ENCODE measurements at places on chromosomes 2 and 18. TPM values are rescaled to one million over a fixed set of nuclear protein-coding genes. Genes with fewer than 3 reads are reported as not detected.

Gene BCL2
- 113 TPM for total RNA-seq

Gene G6PC2
- not detected for total RNA-seq

Gene KLHL41
- total RNA-seq: 0.35 TPM

Gene ERLEC1
- total RNA-seq: 18.2 TPM

Gene PLCL1
- total RNA-seq: 15.3 TPM

Gene CIB4
- total RNA-seq: not detected

Gene CFAP210
- 0.96 TPM for total RNA-seq

Gene TMX3
- total RNA-seq: 54.0 TPM

Gene ITPRIPL1
- 3.9 TPM for total RNA-seq

Gene TAF1B
- total RNA-seq: 9.2 TPM

Gene ESCO1
- 32.6 TPM for total RNA-seq

Gene ARHGEF33
- total RNA-seq: not detected

Gene ITM2C
- total RNA-seq: 21.9 TPM

Gene SP140L
- total RNA-seq: 81.0 TPM

Gene MC5R
- not detected for total RNA-seq

Gene PTPRN
- total RNA-seq: 0.63 TPM

Gene RBBP8
- 5.8 TPM for total RNA-seq

Gene DUSP2
- total RNA-seq: 437 TPM

Gene MYL12B
- 216 TPM for total RNA-seq

Gene SPATA3
- not detected for total RNA-seq

Gene KCNIP3
- total RNA-seq: not detected

Gene SATB2
- total RNA-seq: 0.15 TPM

Gene GKN2
- not detected for total RNA-seq

GRCh38 chr2:38572167-38572566 is 30.6 kb downstream of the HNRNPLL start:
- no peak for DNase-seq

- DNase-seq: no peak
Observed at GRCh38 chr2:226909126-226909525, 73.3 kb downstream of the RHBDD1 start.

DNA sequence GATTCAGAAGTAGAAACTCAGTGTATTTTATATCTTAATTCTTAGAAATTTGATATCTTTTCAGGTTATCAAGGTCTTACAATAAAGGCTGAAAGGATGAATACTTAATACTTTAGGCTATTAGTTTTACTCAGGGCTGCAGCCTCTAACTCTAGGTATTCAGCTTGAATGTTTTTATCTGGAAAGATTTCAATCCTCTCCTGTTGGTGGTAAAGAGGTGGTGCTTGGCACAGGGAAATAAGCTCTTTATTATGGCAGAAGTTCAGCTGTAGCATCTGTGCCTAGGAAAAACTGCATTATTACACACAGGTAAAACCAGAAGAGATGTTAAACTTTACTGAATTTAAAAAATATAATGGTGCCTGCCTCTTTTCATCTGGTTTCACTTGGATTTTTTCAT is 11.1 kb downstream of the ACVR2A start:
- no peak for DNase-seq

DNA sequence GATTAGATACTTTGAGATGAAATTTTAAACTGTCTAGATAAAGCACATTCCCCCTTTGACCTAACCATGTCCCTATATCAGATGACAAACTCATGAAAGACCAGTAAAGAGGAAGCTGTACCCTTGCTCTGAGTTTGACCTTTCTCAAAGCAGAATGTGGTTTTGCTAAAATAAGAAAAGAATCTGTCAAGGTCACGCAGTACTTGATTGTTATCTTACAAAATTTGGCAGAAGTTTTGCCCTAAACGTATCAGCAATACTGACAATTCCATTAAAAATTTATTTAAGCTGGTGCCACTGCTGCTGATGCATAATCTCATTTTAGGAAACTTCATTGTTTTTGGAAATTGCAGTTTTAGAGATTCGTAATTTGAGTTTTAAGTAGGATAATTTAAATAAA is 31.2 kb upstream of the GALM start:
- DNase-seq: no peak

DNA sequence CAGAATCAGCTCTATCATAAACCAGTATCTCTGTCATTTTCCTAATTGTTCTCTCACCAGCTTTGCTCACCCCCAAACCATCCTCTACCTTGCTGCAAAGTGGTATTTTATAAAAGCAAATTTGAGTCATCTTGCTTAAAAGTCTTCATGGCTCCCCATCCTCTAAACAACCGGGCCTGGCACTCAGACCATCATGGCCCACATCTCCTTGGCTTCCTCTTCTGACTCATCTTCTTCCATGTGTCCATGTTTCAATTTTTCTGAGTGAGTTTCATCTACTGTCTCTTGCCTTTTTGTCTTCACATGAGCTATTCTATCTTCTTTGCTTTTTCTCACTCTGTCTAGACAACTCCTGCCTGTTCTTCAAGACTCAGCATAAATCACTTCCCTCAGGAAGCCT is 58.6 kb downstream of the LHCGR start:
- DNase-seq: no peak

- DNase-seq: no peak
Observed at GRCh38 chr2:241796610-241797138, 12.3 kb upstream of the NEU4 start.

DNA sequence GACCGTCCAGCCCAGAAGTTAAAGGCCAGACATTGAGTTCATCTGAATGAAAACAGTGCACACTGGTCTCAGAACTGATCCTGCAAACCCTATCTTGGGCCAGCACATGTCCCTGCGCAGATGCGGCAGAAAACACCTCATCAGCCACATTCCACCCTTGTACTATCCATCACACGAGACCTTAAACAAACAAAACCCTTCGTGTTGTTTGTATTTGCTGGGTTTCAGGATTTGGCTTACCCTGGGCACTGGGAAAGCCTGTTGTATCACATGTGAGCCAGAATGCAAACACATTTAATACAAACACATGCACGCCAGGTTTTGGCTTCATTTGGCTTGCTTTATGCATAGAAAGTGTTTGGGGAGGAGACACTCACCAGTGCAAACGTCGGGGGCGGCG is 12.5 kb downstream of the WIPF1 start:
- DNase-seq: no peak

GRCh38 chr2:147758821-147759220 is 86.0 kb upstream of the ACVR2A start:
- DNase-seq: no peak

DNA sequence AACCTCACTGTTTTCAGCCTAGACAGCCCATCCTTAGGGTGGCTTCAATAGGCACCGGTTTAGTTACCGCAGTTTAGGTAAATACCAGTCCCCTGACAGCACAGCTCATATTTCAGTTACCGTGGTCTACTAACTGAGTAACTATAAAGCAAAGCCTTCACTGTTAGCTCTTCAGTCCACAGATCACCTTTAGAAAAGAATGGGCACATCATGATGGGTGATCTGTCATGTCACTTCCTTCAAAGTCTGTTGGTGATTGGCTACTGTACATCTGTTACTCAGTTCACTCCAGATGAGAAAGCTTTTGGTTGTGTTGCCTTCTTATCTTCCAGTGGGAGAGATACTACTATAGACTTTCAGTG is 21.0 kb downstream of the SLC20A1 start:
- DNase-seq: no peak

DNA sequence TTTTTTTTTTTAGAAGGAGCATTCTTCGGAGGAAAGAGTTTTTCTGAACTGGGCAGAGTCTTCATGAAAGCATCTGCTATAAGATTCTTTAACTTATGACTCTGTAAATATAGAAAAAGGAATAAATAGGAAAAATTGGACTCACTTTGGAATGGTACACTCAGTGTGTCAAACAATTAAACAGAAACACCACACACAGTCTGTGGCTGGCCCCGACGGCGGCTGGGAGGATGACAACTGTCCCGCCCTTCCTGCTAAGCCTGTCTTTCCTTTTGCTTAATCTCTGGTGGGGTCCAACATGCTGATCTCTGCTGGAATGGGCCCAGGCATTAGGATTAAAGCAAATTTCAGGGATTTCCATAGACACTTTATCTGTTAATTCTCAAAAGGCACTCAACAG is 12.5 kb upstream of the RAB31 start:
- DNase-seq: no peak

GRCh38 chr2:43714164-43714563 is 37.9 kb upstream of the C1GALT1C1L start:
- DNase-seq: no peak

- no peak for DNase-seq
Observed at GRCh38 chr2:64008434-64009009, 10.7 kb downstream of the VPS54 start.

GRCh38 chr2:23651187-23652080 is 266.5 kb downstream of the KLHL29 start:
- no peak for DNase-seq

GRCh38 chr2:128458505-128458904 is 139.8 kb upstream of the HS6ST1 start:
- no peak for DNase-seq

DNA sequence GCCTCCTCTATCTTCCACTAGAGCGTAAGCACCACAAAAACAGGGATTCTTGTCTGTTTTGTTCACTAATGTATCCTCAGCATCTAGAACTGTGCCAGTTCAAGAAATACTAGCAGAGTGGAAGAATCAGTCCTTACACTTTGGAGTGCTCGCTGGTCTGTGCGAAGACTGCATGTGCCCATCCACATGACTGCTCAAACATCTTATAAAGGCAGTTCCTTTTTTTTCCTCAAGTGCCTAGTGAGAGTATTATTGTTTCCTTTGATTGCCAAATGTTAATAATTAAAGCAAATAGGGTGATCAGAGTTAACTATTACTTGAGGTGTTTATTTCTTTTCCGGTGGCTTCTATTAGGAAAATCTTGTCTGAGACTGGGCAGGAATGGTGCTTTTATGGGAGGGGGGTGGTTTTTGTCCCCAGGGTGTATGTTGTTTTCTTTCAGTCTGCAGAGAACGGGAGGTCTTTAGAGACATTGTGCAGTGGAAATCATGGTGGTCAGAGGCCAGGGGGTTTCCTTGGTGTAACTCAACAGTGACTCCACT is 45.6 kb upstream of the ITGB6 start:
- no peak for DNase-seq

DNA sequence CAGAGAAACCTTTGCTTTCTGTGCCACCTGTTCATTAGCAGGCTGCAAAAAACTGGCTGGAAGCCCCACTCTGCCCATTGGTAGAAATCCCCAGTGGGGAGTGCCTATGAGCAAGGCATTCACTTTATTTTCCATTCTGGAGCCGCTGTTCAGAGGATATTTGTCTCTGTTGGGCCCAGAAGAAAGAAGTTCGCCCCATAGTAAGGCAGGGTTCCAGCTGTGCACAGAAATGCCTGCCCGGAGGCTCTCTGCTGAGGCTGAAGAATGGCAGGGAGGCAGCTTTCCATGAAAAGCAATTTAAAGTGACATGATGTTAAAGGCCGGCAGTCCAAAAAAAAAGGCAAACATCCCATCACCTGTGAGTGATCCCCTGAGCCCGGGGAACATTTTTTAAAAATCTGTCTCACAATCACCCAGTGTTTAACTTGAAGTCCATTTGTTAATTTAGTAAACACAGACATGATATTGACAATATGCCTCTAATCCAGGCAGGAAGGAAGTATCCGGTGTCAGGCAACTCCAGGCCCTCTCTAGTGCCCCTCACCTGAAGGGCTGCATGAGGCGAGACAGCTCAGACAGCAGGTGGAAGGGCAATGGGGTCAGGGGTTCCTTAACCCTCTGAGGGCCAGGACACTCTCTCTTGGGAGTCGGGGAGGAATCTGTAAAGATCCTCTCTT is 265.1 kb upstream of the SIX2 start:
- no peak for DNase-seq

DNA sequence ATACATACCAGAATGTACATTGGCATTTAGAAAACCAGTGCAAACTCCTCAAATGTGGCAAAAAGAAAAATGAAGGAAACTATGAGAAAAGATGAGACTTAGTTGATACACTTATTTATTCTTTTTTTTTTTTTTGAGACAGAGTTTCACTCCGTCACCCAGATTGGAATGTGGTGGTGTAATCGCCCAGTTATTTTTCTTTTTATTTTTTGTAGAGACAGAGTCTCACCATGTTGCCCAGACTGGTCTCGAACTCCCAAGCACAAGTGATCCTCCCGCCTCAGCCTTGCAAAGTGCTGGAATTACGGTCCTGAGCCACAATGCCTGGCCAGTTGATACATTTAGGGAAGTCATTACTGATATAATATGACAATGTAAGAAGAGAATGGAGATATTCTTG is 274.2 kb upstream of the LRATD1 start:
- no peak for DNase-seq

- DNase-seq: no peak
Observed at GRCh38 chr18:48766026-48766425, 184.7 kb downstream of the SMAD7 start.

DNA sequence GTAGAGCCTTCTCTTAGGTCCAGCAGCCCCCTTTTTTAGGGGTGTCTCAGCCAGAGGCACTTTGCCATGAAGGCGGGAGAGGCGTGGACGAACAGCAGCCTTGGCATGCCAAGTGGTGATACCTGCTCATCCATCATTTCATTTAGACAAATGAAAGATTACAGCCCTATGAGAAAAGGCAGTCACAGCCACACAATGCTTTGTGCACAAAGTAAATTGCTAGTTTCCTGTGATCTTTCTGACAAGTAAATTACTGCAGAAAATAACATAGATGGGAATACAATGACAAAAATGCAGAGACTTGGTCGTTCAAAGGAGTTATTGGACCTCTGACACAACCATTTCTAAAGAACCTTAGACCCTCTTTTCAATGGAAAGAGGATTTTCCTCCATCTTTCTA is 94.9 kb downstream of the RND3 start:
- no peak for DNase-seq

GRCh38 chr2:225288986-225289385 is 110.5 kb upstream of the NYAP2 start:
- DNase-seq: no peak

GRCh38 chr18:28855989-28856388 is 679.1 kb upstream of the CDH2 start:
- DNase-seq: no peak

GRCh38 chr2:39547811-39548719 is 111.0 kb upstream of the MAP4K3 start:
- DNase-seq: no peak

DNA sequence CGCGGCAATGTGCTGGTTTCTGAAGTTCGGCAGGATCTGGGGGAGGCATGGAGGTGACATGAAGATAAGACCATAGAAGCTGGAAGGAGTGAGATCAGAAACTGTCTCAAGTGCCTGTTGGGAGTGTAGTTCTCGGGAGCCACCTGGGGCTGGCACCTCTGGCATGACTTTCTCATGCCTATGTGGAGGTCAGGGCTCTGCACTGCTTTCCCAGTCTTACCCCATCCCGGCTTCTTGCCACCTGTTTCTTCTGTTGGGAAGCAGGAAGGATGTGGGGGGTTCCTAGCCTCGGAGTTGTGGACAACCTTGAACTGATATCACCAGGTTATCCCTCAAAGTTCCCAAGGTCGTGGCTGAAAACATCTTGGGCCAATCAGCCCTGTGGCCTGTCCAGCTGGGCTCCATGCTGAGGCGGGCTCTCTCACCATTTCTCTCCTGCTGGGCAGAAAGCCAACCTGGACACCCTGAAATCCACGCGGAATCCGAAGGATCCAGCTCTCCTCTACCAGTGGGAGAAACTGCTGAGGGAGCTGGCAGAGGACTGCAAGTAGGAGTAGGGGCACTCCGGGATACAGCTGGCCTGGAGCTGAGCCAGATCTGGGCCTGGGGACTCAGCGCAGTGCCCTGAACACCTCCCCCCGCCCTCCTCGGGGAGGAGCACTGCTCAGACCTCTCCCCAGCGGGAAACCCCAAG is 42.5 kb downstream of the FER1L5 start:
- no peak for DNase-seq

- DNase-seq: no peak
Observed at GRCh38 chr18:76461692-76462325, 33.2 kb downstream of the ZNF516 start.
